HL-60 (cell line): ENCODE measurements at places on chromosomes 6 and 20.

GRCh38 chr6:22925920-22926789 lies 356.8 kb downstream of the HDGFL1 start:
- DNase-seq = no peak

- peak; percentile 62 for DNase-seq
These were observed 292.6 kb upstream of the MARCKS start for GRCh38 chr6:113564371-113565171.

DNA sequence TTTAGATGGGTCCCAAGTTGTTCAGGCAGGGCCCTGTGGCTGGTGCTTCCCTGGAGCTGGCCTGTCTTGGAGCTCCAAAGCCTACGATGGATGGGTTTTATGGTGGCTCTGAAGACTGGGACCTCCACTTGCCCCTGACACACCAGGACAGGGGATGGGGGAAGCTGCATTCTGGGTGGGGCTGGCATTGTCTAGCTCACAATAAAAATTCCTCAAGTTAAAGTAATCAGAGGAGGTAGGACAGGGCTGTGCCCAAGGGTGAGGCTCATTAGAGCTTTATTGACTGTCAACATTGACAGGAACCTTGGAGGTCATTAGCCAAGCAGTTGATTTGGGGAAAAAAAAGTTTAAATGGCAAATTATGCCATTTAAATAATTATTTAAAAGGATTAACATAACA lies 35.7 kb downstream of the TFAP2C start:
- no peak for DNase-seq

DNA sequence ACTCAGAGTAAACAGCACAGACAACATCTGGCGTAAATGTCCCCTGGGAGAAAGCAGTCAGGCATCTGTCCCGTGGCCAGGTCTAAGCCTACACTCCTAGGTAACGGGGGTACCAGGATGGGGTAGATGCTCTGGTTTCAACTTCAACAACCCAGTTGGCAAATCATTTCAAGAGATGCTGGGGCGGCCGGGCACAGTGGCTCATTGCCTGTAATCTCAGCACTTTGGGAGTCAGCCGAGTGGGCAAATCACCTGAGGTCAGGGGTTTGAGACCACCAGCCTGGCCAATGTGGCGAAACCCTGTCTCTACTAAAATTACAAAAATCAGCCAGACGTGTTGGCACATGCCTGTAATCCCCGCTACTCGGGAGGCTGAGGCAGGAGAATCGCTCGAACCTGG lies 12.3 kb downstream of the PREX1 start:
- DNase-seq = no peak

DNA sequence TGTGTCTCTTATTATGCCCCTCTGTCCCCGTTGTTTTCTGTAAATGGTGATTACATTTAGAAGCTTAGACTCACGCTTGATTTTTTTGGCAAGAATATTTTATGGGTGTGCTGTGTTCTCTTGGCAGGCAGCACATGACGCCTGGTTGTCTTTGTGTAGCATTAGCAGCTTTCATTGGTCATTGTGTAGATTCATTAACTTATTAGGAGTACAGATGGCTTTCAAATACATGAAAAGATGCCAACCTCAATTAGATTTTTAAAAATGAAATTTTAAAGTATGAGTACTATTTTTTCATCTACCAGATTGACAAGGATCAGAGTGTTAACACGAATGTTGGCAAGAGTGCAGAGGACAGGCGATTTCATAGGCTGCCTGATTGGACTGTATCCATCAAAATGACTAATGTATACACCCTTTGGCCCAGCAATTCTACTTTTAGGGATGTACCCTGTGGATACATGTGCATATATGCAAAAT lies 15.2 kb downstream of the COX4I2 start:
- no peak for DNase-seq

DNA sequence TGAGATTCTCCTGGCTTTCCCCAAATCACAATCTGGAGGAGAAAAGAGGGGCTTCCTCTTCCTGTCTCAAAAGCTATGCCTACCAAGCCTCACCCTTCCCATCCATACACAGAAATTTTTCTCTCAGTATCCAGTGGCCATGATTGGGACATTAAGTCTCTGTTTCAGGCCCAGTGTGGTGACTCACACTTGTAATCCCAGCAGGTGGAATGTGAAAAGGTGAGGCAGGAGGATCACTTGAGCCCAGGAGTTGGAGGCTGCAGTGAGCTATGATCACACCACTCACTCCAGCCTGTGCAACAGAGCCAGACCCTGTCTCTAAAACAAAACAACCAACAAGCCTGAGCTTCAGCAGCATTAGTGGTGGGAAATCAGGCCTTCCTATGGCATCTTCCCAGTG lies 210.0 kb downstream of the OGFRL1 start:
- no peak for DNase-seq

DNA sequence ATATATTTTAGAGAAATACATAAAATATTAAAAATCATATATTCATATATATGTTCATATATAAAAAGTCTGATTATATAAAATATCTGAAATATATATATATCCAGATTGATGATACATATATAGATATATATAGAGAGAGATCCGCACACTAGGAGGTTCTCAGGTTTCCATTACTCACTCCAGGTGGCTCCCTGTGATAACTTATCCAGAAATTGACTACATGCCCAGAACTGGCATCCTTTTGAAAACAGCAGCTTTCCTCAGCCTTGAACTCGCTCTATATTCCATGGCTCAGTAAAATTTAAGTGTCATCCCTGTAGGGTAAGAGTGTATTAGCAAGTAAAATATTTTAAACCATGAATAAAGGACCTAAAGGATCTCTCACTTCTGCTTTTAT lies 206.8 kb downstream of the TINAG start:
- no peak for DNase-seq

- DNase-seq = no peak
These were observed 430.3 kb downstream of the PLCB1 start for GRCh38 chr20:8562356-8562755.

GRCh38 chr6:45658958-45659357 lies 281.2 kb upstream of the SUPT3H start:
- DNase-seq = no peak

- no peak for DNase-seq
These were observed 12.9 kb upstream of the DSP start for GRCh38 chr6:7528565-7528964.

GRCh38 chr6:140041571-140042332 lies 667.3 kb upstream of the CITED2 start:
- no peak for DNase-seq

- no peak for DNase-seq
These were observed 309.9 kb downstream of the BMP7 start for GRCh38 chr20:56956534-56956933.

DNA sequence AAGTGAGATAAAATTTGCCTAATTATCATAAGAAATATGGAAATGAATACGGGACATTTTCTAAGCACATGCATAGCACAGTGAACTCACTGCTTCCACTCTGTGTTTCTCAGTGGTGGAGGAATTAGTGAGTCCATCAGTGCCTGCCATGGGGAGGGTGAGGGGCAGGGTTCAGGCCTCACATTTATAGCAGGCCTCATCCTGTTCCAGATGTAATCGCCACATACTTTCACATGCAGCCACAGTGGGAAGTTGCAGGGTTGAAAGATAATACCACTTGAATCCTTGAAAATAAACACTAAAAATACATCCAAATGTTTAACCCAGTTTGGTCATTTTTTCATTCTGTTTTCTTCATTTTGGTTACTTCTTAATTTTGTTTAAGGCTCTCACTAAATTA lies 29.9 kb upstream of the ANKEF1 start:
- DNase-seq = no peak

DNA sequence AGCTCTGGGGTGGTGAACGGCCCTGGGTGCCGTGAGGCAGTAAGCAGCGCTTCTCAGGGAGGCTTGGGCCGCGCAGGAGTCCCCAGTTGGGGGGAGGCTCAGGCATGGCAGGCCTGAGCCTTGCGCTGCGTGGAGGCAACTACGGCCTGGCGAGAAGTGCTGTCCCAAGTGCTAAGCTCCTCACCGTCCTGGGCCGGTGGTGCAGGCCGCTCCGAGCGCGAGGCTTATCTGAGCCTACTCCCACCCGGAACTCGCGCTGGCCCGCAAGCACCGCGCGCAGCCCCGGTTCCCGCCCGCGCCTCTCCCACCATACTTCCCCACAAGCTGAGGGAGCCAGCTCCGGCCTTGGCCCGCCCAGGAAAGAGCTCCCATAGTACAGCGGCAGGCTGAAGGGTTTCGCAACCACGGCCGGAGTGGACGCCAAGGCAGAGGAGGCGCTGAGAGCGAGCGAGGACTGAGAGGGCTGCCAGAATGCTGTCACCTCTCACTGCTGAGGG lies 1.8 kb upstream of the WRNIP1 start:
- no peak for DNase-seq

- DNase-seq = no peak
These were observed 52.0 kb downstream of the ZBTB2 start for GRCh38 chr6:151339369-151339768.

DNA sequence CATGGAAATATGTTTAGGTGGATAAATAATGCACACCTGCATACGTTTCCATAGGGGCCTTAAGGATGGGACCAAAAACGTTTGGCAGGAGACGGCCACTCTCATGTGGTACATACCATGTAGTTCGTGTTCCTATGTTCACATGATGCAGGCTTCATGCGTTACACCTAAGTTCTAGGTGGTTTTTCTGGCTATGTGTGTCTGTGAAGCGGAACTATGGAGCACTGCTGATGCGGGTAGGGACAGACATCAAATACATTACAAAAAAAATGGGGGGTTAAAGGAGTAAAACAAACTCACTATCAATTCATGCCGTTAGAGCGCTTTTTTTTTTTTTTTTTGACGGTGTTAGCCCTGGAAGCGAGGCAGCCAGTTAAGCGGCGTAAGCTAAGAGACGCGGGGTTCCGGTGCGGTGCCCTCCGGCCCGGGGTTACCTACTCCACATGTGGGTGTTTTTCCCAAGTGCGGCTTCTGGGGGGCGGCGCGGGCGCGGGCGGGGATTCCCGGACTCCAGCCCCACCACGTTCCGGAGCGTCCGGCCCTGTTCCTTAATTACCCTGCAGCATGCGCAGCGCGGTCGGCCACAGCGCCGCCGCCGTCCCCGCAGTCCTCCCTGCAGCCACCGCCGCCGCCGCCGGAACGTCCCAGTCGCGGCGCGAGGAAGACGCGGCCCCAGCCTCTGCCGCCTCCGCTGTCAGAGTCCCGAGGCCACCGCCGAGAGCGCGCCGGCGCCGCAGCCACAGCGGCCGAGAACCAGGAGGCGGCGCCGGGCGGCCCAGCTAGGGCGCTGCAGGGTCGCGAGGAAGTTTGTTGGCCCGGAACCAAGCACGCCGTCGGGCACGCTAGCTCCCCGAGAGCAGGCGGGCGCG lies 648 bp downstream of the COL19A1 start:
- DNase-seq = no peak

- DNase-seq = no peak
These were observed 98.7 kb downstream of the SHLD1 start for GRCh38 chr20:5848711-5849505.

DNA sequence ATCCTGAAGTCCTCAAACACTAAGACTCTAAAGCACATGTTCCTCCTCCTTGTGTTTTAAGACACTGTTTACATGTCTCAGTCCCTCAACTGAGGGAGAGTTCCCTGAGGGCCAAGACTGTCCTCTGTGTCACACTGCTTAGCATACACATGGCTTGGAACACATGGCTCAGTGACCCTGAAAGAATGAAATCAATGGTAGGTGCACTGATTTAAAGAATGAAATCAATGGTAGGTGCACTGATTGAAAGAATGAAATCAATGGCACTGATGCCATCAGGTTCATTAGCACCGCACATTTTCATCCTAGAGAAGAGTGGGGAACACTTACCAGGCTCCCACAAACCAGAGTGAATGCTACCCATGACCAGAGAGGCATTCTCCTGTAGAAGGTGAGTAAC lies 9.8 kb downstream of the TOMM34 start:
- no peak for DNase-seq

GRCh38 chr20:35497780-35498189 lies 31.7 kb downstream of the C20orf173 start:
- no peak for DNase-seq

- no peak for DNase-seq
These were observed 962.5 kb downstream of the KIF16B start for GRCh38 chr20:15610787-15611186.
